Left lobe of liver (tissue), 2 donors: ENCODE measurements at places on chromosomes 7 and 10. TPM values are rescaled to one million over a fixed set of nuclear protein-coding genes. Genes with fewer than 3 reads are reported as not detected.

- DNase-seq: no peak
These were observed 1.1 kb upstream of the PTPN12 start for GRCh38 chr7:77536017-77536412.

- DNase-seq: no peak
These were observed 24.2 kb upstream of the UNC5B start for GRCh38 chr10:71188201-71188600.

- DNase-seq: no peak
These were observed 117.6 kb upstream of the DPP6 start for GRCh38 chr7:153934629-153935028.

DNA sequence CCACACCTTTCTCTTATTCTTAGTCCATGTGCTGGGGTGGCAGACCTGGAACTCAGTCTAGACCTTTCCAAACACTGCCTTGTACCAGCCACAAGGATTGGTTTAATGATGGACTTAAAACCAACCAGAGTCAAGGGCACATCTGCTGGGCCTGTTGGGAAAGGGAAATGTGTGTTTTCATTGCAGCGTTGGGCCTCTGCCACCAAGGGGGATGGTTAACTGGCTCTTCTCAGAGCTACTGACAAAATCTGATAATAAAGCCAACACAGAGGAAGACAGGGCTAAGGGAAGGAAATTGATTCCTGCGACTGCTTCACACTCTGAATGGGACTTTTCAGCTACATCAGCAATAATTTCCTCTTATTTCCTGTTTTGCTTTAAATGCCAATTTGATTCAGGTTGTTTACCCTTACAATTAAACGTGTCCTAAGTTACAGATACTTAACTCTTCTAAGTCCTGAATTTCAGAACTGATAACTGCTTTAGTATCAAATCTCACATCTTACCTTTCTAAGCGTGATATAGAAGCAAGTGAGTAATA lies 68.4 kb upstream of the MALRD1 start:
- no peak for DNase-seq

- no peak for DNase-seq
These were observed 154.1 kb downstream of the DGKB start for GRCh38 chr7:14748461-14748860.

DNA sequence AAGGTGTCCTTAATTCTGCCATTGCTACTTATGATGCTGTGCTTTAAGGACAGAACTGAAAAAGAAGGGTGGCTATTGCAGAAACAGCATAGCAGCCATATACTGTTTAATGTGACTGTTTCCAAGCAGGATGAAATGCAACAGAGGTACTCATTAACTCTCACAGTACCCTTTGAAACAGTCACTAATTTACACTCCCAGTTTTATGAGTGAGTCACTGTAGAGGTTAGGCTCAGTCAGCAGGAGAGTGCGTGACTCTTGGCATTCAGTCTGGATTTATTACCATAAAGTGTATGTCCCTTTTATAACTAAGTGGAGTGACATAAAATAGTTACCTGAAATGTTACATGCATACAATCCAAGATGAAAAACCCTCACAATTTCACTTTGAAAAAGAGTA lies 27.7 kb downstream of the ALDH18A1 start:
- DNase-seq: no peak

DNA sequence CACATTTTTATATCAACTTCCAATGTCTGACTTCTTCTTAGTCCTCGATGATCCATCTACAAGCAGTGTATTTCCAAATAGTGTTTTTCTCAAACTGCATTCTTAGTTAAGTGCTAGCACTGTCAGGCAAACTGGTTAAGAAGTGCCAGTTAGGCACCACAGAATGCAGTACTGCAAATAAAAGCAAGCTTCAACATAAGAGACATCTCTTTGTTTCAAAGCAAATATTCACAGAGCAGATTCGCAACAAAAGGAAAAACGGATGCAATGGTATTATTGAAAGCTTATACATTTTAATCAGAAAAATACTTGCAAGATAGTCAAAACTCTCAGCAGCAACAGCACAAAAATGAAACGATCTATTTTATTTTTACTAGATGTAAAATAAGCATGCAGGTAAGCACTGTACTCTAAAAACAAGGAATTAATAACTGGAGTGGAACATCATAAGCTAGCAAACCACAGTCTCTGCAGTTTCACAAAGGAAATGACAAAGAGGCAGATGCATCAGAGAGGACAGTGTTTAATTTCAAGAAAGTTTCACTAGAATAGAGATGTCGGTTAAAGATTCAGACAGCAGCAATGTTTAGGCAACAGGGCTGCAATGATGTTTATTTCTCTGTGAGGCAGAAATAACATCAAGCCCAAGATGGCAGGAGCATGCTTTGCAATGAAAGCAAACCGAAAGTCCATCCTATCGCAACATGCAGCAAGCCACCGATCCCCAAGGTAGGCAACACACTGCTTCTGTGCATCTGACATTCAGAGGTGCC lies 82.0 kb downstream of the FGFR2 start:
- no peak for DNase-seq

DNA sequence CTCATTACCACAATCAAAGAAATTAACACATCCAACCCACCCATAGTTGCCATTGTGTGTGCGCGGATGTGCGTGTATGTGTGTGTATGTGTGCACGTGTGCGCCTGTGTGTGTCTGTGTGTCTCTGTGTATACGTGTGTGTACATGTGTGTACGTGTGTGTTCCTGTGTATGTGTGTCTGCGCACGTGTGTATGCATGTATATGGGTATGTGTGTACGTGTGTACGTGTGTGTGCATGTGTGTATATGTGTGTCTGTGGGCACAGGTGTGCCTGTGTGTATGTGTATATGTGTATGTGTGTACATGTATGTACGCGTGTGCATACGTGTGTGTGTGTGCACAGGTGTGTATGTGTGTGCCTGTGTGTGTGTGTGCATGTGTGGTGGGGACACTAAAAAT lies 48.9 kb downstream of the EGFR start:
- no peak for DNase-seq

DNA sequence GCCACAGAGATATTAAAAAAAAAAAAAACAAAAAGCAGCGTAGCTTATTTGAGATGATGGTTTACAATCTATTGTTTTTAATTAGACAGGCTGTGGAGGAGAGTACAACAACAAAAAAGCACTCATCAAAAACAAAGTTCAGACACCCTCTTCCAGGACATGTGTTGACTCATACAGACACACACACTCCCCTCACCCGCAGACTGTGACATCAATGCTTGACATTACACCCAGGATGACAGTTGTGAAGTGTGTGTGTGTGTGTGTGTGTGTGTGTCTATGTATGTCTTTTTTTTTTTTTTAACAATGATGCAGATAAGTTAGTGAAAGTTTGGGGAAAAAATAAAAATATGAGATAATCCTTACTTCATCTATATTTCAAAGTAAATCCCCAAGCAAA lies 303.6 kb downstream of the GPAM start:
- no peak for DNase-seq

DNA sequence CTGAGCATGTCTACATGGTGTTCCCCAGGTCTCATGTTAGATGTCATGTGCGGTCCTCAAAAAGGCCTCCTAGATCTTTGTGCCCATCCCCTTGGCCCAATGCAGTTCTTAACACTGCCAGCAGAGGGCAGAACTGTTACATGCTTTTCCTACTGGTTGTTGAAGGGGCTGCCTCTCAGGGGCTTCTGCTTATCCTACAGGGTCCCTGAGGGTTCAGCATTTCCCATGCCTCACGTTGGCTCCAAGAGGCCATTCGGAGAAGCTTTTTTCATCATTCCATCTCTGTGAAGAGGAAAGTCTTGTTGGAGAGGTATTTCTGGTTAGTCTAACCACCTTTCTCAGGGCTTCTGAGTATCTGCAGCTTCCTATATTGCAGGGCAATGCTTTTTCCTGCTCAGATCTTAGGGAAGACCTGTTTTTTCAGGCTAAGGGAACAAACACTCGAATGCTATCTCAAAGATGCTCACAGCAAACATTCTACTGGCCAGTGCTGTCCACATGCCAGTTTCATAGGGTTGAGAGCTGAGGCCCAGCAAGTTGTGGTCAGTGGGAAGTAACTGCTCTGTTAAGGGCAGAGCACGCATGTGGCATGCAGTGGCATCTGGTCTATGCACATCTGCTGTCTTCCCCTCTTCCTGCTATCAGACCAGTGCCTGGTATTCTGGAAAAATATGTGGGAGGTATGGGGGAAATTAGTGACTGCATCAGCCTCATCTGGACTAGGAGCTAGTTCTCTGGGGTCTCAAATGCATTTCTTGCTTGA lies 31.5 kb downstream of the MBL2 start:
- peak; percentile 68 for DNase-seq

DNA sequence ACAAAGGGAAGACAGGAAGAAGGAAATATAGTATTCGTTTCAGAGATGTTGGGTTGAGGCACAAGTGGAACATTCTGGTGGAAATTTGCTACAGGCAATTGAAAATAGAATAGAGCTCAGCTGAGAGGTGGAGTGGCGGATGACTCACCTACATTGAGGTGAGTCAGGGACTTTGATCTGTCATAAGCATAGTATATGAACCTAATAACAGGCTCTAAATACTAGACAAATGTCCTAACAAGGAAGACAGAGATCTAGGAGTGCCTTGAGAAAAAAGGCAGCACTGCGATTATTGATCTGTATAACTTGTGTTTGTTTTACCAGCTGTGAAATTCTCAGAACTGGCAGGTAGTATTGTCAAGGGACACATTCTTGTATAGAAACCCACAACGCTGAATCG lies 907 bp upstream of the IFRD1 start:
- no peak for DNase-seq

DNA sequence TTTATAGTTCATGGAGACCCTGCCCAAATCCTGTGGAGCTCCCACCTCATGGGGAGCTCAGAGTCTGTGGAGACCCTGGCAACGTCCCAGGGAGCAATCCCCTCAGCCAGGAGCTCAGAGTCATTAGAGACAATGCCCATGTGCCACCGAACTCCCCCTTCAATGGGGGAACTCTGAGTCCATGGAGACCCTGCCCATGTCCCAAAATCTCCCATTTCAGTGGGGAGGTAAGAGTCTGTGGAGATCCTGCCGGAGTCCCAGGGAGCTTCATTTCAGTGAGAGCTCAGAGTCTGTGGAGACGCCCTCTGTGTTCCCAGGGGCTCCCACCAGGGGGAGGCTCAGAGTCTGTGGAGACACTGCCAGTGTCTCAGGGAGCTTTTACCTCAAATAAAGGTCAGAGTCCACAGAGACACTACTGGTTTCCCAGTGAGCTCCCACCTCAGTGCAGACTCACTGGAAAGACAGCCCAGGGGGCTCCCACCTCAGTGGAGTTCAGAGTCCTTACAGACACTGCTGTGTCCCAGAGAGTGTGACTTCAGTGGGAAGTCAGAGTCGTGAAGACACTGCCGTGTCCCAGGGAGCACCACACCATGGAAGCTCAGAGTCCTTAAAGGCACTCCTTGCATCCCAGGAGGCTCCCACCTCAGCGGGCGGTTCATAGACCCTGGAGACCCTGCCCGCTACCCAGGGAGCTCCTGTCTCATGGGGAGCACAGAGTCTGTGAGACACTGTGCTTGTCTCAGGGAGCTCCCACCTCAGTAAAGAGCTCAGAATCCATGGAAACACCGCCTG lies 5.0 kb downstream of the MYO1G start:
- no peak for DNase-seq

- DNase-seq: peak; percentile 1
These were observed 84.7 kb downstream of the PAXIP1 start for GRCh38 chr7:154918266-154918665.

DNA sequence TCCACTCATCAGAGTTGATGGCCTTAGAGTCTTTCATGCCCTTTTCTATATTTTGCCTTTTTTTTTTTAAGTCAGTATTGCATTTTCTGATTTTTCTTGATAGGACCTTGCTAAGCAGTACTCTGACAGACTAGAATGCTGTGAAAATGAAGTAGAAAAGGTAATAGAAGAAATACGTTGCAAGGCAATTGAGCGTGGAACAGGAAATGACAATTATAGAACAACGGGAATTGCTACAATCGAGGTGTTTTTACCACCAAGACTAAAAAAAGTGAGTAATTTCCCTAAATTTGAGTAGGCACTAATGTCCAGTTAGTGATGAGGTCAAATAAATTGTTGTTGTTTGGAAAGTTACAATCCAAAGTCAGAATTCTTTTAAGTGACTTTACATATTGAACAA lies 7.4 kb downstream of the NUB1 start:
- DNase-seq: no peak

- DNase-seq: no peak
These were observed 11.2 kb downstream of the FAM237B start for GRCh38 chr7:90309872-90310271.

DNA sequence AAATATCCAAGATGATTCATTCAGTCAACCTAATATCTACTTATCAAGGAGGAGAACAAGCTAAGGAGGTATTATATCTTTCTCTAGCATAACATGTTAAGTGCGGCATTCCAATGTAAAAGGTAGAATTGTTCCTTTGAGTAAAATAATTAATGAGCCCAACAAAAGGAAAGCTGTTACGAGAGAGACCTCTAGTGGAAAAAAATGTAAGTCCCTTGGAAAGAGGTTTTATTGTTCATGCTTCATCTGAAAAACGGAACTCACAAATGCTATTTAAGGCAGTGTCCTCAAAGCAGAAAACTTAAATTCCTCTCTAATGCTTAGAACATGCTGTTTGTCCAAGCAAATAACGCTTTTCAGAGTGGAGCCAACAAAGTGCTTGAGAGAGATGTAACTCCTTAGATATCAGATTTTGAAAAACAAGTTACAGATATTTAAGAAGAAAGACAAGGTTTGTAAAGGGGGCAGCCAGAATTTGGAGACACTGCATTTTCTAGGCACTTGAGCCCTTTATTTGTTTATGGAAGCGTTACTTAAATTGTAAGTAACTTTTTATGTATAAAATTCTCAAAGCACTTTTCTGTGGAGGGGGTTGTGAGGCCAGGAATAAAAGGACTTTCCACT lies 119.9 kb downstream of the TFEC start:
- DNase-seq: no peak

GRCh38 chr10:112826018-112826697 lies 123.9 kb upstream of the TCF7L2 start:
- peak; percentile 79 for DNase-seq

GRCh38 chr7:29397398-29397797 lies 166.2 kb upstream of the PRR15 start:
- no peak for DNase-seq

DNA sequence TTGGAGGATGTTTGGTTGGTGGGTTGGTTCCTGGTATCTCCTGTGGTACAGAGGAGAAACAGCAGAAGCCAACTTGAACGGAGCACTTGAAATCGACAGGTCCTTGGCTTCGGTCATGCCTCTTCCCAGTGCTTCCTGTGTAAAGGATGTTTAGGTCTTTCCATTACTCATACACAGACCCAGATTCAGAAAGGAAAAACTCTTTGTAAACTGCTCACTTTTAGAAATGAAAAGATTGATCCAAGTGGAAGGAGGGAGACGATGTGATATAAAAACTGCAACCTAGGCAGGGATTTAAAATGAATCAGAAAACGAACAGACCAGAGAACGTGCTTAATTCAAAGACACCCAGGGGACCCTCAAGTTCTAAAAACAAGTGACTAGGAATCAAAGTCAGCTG lies 338.4 kb downstream of the GALNT17 start:
- DNase-seq: no peak

Gene PLEKHS1
- total RNA-seq: not detected

Gene ADRA2A
- 0.53 TPM for total RNA-seq

Gene COL28A1
- total RNA-seq: 0.58 TPM

Gene ANLN
- 0.55 TPM for total RNA-seq

Gene NODAL
- not detected for total RNA-seq
